GM23338 (cell line): ENCODE measurements at places on chromosomes 7 and 10. TPM values are rescaled to one million over a fixed set of nuclear protein-coding genes. Genes with fewer than 3 reads are reported as not detected.

GRCh38 chr7:44188480-44189225, 586 bp downstream of the GCK start:
- no peak for DNase-seq

GRCh38 chr10:84412482-84412881, 84.1 kb downstream of the CCSER2 start:
- no peak for DNase-seq

DNA sequence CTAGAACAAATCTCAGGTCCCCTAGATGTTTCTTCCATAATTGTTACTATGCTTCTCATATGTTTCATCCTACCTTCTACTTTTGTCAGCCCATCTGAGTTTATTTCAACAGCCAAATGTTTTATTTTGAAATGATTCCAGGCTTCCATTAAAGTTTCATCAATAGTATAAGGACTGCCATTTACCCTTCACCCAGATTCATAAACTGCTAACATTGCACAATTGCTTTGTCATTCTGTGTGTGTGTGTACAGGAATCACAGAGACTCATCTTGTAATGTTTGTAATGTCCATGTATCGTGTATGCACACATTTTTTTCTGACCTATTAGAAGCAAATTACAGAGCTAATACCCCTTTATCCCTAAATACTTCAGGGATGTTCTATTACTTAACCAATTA, 25.5 kb downstream of the MMRN2 start:
- no peak for DNase-seq

DNA sequence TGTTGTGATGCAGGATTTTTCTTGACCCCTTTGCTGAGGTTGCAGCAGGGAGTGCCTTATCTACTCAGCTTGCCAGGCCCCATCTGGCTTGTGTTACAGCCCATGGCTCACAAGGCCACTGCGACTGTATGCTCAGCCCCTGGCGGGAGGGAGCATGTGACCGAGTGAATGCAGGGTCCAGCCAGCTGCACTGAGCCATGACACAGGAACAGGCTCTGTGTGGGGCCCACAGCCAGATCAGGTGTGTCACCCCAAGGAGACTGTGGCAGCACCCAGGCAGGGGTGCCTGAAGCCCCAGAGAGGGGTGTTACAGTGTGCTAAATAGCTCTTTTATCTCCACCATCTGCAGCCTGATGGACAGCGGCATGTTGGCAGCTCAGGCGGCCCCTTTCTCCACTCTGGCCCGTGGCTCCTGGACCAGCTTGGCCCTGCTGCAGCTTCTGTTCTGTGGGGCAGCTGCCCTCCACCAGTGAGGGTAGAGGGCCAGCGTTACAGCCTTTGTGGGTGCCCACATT, 2.6 kb upstream of the PCBD1 start:
- DNase-seq = no peak

The ANKRD1 gene
- polyA plus RNA-seq = 0.10 TPM in 1 of 2 replicates, not detected in the other

GRCh38 chr7:16644157-16644556, 1.4 kb downstream of the ANKMY2 start:
- DNase-seq = no peak

GRCh38 chr7:51233374-51233773, 83.2 kb downstream of the COBL start:
- no peak for DNase-seq

DNA sequence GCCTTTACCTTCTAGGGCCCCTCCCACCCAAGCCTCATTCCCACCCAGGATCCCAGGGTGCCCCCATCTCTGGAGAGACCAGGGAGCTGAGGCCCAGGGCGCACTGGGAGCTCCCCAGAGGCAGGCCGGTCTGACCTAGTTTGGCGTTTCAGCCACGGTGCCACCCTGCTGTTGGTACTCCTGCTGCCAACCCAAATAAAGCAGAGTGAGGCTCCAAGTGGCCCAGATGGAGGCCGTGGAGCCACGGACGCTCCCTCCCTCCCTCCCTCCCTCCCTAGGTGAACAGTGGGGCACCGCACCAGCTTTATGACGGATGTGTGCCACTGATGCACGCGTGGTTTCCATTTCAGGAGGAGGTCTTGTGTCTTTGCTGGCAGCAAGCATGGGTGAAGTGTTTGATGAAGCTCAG, 1.8 kb downstream of the INPP5A start:
- no peak for DNase-seq

DNA sequence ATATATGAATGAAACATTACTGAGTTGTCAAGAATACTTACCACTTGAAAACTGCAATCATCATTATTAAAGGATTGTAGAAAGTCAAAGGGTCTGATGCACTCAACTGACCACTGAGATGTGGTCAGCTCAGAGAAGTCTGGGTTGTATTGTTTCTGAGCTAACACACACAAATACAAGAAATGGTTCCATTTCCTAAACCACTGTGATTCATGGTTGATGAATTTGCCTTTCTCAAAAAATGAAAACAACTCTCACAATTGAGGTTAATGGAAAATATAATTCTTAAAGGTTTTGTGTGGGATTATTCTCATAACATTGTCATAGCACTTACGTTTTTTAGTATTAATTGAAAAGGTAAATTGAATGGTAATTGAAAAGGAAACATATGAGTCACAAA, 45.6 kb upstream of the TAS2R16 start:
- no peak for DNase-seq

GRCh38 chr7:156898938-156899337, 6.0 kb upstream of the LMBR1 start:
- DNase-seq = no peak

GRCh38 chr7:114539575-114539974, 125.0 kb downstream of the FOXP2 start:
- DNase-seq = peak; percentile 24

DNA sequence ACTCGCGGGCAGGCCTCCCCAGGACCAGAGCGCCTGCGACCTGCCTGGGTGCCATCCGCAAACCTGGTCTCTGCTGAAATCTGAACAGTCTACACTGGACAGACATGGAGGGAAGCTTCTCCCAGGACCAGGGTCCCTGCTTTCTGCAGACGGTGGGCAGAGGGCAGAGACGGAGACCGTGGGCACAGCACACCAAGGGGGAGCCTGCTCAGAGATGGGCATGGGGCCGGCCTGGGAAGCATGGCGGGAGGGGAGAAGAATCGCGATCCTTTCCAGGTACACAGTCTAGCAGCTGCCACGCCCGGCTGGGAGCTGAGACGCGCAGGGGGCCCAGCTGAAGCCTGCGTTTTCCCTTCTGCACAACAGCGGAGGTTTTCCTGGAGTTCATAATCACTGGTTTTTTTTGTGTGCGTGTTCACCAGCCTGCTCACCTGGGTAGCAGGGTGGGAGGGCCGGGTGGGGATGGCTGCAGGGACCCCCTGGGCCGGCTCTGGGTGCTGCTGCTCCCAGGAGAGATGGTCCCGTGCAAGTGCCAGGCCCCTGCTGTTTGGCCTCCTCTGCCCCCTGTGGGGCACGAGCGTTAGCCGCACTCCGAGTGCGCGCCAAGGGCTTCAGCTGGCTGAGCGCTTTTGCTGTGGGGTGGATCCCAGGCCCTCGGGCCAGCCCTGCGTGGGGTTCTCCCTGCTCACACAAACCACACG, 448.8 kb downstream of the DNAJB6 start:
- no peak for DNase-seq

DNA sequence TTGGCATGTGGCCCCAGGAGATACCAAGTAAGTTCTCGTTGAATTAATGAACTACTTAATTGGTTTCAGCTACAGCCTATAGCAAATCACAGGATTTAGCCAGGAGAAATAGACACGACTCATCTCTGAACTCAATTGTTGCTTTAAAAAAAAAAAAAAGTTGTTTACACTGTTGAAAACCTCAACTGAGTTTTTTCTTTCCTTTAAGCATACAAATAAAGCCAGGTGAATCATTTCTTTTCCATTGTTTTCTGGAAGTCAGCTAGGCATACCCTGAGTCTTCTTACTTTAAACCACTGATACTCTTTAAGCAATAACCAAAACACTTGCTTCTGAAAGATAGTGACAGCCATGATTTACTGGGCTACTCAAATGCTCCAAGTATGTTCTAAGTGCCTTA, 755 bp downstream of the FRMPD2 start:
- no peak for DNase-seq

- peak; percentile 50 for DNase-seq
These were observed 175.0 kb upstream of the PLXNA4 start for GRCh38 chr7:132751244-132751647.

DNA sequence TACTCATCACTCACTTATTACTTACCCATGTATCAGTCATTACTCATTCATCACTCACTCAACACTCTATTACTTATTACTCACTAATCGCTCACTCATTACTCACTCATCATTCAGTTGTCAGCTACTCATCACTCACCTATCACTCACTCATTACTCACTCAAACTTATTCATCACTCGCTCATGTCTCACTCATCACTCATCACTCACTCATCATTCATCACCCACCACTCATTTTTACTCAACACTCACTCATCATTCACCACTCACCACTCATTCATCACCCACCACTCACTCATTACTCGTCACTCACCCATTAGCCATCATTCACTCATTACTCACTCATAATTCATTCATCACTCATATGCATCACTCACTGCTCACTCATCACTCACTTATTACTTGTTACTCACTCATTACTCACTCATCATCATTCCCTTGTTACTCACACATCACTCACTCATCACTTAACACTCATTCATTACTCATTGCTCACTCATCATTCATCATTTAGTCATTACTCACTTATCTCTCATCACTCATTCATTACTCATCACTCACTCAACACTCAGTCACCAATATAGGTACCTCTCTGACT, 237.9 kb downstream of the ADARB2 start:
- no peak for DNase-seq

The PTEN gene
- 20.8 and 23.4 TPM in 2 replicates for polyA plus RNA-seq

- peak; percentile 77 for DNase-seq
These were observed 511 bp upstream of the NRP1 start for GRCh38 chr10:33334805-33335550.

DNA sequence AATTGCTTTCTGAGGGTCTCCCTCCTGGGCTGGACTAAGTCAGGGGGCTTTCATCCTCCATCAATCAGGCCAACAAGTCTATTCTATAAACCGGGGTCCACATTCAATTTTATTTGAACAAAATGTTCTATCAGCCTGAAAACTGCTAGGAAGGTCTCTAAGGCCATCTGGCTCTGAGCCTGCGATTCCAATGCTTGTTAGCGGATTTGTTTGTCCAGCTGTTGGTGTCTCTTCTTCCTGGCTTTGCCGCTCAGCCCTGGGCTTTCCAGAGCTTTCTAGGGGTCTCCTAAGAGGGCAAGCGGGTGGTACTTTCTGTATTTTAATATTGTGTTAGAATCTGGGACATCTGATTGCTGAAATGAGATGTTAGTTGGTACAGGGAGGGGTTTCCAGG, 136.7 kb downstream of the VIPR2 start:
- no peak for DNase-seq

DNA sequence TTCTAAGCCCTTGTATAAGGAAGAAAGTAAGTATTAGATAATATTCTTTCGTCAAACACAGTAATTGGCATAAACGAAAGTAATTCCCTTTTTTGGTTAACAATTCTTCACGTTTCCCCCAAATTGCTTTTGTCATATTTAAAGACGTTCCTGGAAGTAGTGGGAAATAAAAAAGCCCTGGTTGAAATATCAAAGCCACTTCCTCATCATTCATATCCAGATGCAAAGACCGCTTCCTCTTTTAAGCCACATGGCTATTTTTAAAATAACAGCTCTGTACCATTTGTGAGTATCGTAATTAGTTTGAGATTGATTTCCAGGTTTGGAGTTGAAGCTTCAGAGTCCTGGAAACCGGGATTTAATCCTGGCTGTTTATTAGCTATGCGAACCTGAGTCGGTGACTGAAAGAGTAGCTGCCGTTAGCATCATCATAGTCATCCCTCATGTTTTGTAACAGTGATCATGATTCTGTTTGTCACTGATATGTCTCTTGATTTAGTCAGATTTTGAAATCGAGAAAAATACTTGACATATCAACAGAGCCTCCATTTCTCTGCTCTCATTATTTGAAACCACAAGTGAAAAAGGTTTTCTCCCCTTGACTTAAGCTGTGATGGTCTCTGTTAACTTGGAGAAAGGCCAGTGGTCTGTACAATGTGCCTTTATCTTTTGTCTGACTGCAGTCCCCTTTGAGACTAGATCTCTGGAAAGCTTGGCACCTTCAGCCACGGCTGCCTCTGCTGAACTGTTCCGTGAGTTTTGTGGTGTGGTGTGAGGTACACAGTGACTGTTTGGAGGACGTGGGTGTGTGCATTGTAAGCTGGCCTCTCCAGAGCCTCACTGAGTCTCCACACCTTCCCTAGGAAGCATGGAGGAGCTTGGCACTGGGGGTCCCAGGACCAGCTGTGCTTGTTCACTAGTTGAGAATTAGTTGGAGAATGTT, 18.1 kb downstream of the OPTN start:
- no peak for DNase-seq

DNA sequence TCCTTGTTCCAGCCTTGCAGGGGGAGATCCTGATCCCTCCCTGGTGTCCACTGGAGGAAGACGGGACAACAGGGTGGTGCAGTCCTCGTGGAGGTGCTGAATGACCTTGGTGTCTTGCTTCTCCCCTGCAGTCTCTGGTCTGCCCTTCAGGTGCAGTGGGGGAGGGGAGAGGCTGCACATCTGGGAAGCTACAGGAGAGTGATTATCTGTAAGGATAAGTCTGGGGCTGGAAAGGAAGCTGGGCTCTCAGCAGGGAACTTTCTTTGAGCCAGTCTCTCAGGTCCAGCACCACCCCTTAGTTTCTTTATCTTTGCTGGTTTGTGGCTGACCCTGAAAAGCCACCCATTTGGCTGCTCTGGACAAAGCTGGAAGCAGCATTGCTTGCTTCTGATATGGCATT, 275.6 kb downstream of the CCSER2 start:
- no peak for DNase-seq

DNA sequence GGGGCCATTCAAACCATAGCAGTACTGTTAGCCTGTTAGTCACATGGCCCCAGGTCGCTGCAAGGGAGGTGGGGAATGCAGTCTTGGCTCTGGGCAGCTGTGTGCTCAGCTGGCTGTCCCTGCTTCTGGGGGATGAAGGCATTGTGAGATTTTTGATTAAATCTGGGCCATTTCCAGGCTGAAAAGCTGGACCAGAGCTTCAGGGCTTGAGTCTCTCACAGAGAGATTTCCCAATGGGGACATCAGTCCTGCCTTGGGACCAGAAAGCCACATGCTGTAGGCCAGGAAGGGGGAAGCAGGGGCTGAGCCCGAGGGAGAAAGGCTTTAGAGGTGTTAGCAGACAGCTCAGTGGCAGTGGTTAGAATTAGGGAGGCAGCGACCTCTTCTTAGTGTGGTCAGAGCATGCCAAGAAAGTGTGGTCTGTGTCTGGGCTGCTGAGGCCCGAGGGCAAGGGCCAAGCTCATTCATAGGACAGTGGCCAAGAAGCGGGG, 33.6 kb downstream of the PALD1 start:
- DNase-seq = no peak

- DNase-seq = no peak
These were observed 8.2 kb upstream of the NRG3 start for GRCh38 chr10:81866753-81867152.
